ENCODE measurements at places on chromosomes 3 and 15.

DNA sequence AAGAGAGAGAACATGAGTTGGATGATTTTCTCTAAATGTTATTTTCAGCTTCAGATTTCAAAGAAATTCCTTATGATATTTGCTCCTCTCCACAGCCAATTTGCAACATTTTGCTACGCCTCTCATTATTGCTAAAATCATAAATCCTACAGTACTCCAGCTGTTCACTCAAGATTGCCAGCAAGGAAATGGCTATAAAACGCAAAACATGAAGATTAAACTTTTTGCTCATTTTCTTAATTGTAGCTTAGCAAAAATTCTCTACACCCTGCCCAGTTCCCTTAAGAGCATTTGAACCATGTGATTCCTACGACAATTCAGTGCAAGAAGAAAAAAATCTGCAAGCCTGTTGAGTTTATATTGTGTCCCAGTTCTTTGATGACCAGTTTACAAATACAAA is 6.8 kb downstream of the CHRNA3 start:
- no peak for DNase-seq

DNA sequence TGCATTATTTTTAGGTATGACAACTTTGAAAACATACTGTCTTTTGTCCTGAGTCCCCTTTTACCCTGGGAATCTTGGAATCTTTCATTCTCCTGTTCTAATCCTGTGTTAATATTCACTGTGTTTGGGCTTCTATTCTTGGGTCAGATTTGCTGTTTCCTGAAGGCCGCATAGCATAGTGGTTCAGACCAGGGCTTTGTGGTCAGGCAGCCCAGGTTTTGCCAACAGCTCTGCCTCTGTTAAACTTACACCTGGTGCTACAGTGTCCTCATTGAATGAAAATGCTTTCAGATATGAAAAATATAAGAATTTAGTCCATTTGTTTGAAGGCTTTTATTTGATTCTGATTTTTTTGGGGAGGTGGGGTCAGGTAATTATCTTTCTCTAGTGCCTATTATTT is 58.4 kb downstream of the SLC25A26 start:
- DNase-seq: no peak

- DNase-seq: no peak
These were observed 1125.8 kb downstream of the SI start for GRCh38 chr3:163952499-163952898.

- no peak for DNase-seq
These were observed 6.9 kb downstream of the CMTM7 start for GRCh38 chr3:32398531-32398930.

DNA sequence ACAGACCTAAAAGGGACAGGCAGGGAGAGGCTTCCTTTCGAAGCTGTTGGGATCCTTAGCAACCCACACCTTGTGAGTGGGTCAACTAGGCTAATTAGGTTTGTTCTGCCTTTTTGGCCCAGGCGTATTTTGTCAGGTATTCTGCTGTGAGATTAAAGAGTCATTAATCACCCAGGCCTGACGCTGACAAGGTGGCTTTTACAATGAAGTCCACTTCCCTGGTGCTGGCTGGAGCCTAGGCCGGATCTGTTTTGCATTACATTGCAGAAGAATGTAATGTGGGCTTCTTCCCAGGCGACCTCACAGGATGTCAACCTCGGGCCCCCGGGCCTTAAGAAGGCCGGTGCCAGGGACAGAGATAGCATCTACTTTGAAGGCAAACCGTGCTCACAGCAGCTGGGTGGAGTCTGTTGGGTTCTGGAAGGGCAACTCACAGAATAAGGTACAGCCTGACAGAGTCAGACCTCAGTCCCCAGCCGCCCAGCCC is 76.9 kb downstream of the HES1 start:
- DNase-seq: no peak

Data from activated naive CD4-positive, alpha-beta T cell (primary cell).